Naive thymus-derived CD4-positive, alpha-beta T cell (primary cell): ENCODE measurements at places on chromosomes 6 and 20. TPM values are rescaled to one million over a fixed set of nuclear protein-coding genes. Genes with fewer than 3 reads are reported as not detected.

- DNase-seq: no peak
Observed at GRCh38 chr6:24325978-24326377, 31.9 kb downstream of the DCDC2 start.

- no peak for DNase-seq
Observed at GRCh38 chr6:168785720-168786511, 344.9 kb downstream of the SMOC2 start.

DNA sequence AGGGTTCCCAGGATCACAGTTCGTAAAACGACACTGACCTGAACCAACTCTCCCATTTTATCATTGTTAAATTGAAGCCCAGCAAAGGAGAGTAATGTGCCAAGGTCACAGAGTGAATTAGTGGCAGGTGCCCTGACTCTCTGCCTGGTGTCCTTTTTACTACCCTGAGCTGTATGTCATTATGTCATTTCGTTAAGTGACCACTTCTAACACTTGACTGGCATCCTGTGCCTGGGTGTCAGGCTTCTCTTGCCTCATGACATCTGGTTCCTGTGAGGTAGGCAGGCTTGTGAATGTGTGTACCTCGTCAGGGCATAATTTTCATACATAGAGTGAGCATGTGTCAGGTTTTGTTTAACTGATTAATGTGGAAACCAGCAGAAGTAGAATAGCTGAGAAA is 48.6 kb downstream of the RALY start:
- no peak for DNase-seq

The FERMT1 gene
- total RNA-seq: 0.10 and 0.17 TPM in 2 replicates

DNA sequence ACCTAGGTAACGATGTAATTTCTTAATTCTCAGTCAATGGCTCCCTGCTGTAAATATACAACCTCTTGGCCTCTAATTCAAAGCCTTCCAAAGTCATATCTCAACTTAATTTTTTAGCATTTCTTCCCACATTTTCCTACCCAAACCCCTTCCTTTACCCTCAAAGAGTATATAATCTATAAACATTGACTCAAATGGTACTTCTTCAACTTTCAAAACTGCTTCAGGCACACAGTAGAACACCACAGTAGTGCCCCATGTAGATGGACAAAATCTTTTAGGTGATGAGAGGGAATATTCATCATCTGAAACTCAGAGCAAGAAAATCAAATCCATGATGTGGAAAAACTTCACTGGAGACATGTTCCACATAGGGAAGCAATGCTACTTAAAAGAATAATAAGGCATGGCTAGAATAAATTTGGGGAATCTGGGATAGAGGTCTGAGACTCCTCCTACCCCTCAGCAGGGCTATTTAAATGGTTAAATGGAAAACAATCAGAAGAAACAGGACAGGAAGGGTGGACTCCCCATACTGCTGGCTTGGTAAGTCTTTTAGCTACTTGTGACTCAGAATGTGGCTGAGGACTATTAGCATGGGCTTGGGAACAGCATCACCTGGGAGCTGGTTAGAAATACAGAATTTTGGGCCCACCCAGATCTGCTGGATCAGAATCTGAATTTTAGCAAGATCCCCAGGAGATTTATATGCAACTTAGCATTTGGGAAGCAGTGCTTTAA is 6.4 kb downstream of the SLC22A2 start:
- no peak for DNase-seq

- no peak for DNase-seq
Observed at GRCh38 chr20:63828545-63828944, 2.5 kb downstream of the ZBTB46 start.

The RAB23 gene
- 2.0 TPM for total RNA-seq
